Activated T-helper 1 cell treated with anti-CD3 and anti-CD28 coated beads, Interleukin-2, amount 50 U/mL, for 16 hours (primary cell): ENCODE measurements at places on chromosomes 7 and 10.

GRCh38 chr10:10872764-10873163 is 144.9 kb upstream of the CELF2 start:
- DNase-seq, result no peak

DNA sequence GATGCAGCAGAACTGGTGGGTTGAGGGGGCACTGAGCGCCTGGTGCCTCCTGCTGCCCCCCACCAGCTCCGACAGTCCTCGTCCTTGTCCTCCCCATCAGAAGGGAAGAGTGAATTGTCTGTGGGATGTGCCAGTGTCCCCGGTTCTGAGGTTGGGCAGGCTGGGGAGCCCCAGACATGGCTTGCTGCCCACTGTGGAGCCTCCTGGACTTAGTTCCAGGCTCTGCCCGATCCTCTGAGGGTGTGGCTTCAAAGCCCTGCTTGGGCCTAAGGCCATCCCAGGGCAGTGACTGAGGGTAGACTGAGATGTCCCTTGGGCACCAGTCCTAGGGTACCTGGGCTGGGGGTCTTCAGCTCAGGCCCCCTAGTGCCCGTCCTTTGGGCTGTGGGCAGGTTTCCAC is 168.8 kb downstream of the RNF216 start:
- DNase-seq, result no peak

GRCh38 chr7:151007469-151007898 is 16.7 kb downstream of the NOS3 start:
- no peak for DNase-seq

DNA sequence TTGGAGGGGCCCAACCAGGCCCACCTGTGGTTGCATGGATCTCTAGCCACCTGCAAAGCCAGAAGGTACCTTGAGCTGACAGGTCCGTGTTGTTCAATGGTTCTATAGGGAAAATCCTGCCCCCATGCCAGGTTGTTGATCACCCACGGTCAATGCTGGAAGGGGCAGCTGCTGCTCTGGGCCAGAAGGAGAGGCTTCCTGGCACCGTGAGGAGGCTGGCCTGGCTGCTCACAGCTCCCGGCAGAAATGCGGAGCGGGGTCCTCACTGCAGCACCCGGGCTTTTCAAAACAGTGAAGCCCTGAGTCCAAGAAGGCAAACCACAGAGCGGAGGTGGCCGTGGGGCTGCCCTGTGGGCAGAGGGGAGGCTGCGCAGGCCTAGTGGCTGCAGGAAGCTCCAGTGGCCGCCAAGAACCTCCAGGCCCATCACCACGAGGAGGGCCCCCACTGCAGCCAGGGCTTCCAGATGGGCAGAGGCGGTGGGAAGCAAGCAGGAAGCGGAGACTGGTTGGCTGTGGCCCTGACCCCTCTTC is 25.0 kb upstream of the GPR146 start:
- no peak for DNase-seq

GRCh38 chr7:88826222-88826621 is 30.7 kb upstream of the TEX47 start:
- no peak for DNase-seq

DNA sequence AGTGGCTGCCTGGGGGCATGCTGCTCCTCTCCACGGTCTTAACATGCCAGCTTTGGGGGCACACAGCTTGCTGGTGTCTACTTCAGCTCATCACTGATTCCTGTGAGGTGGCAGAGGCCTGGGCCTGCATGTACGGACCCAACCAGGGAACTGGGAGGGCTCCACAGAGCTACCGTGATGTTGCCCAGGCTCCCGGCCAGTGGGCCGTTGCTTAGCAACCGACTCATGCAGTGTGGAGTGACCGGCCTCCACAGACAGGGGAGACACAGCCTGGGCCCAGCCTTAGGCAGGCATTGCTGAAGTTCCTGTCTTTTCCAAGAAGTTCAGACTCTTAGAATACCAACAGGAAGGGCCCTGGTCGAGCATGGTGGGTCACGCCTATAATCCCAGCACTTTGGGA is 25.8 kb upstream of the SH2B2 start:
- DNase-seq, result no peak

GRCh38 chr7:28149291-28150101 is 31.1 kb downstream of the JAZF1 start:
- DNase-seq, result no peak

GRCh38 chr10:74766501-74766900 is 59.9 kb upstream of the KAT6B start:
- DNase-seq, result no peak

DNA sequence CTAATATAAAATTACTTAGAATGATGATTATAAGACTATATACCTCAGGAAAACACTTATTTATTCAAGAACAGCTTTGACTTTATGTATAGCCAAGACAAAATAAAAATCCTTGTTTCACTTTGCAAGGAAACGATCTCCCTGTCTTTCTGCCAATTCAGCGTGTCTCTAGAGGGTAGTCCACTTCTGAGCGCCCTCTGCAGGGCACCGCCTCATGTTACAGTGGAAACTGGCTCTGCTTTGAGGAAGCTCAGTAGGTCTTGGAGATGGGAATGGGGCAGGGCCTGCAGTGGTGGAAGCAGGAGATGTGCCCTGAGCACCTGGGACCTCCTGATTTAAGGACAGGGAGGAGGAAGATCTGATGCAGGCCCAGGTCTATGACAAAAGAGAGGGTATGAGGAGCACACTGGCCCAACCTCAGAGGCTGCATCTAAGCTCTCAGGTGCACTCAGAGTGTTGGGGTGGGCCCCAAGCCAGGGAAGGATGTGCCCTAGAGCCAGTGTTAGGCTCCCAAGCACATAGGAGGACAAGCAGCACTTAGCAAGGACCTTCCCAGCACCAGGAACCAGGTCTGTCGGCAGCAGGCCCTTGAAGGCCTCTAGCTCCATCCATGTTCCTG is 481.0 kb downstream of the TNS3 start:
- DNase-seq, result no peak

- no peak for DNase-seq
Observed at GRCh38 chr7:124724507-124725192, 40.9 kb downstream of the GPR37 start.

- no peak for DNase-seq
Observed at GRCh38 chr7:29086545-29086944, 59.8 kb downstream of the CPVL start.

GRCh38 chr7:135454060-135454459 is 55.8 kb downstream of the CNOT4 start:
- no peak for DNase-seq

DNA sequence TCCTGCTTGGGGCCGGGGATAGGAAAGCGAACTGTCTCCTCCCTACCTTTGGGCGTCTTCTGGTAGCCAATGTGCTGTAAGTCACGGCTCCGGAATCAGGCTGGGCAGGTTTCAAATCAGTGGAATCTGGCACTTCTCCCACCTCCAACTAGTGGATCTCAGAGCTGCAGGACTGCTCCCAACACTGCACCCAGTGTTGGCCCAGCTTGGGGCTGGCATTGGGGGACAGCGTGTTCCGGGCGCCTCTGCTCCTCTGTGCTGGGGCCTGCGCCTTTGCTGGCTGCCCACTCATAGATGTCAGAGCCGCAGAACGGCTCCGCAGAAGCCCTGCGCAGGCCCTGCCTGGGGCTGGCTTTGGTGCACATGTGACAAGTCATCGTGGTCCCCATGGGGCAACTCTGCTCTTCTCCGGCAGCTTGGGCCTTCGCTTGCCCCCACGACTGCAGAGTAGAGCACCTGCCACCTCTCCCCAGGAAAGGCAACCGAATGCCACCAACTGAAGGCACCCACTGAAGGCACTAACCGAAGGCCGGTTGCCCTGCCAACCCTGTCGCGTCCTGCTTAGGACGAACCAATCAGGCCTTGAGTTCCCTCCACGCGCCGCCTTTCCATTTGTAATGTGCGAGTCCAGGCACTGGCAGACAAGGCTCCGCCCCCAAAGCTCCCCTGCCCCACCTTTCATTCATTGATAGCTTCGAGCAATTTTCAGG is 85.5 kb upstream of the ABI1 start:
- DNase-seq, result no peak

DNA sequence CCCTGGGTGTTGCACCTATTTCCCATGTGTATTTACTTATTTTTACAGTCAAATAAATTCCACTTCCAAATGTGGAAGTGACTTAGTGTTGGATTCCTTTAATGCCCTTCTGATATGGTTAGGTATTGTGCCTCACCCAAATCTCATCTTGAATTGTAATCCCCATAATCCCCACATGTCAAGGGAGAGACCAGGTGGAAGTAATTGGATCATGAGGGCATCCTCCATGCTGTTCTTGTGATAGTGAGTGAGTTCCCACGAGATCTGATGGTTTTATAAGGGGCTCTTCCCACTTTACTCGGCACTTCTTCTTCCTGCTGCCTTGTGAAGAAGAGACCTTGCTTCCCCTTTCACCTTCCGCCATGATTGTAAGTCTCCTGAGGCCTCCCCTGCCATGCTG is 136.9 kb downstream of the SNX10 start:
- DNase-seq, result no peak

DNA sequence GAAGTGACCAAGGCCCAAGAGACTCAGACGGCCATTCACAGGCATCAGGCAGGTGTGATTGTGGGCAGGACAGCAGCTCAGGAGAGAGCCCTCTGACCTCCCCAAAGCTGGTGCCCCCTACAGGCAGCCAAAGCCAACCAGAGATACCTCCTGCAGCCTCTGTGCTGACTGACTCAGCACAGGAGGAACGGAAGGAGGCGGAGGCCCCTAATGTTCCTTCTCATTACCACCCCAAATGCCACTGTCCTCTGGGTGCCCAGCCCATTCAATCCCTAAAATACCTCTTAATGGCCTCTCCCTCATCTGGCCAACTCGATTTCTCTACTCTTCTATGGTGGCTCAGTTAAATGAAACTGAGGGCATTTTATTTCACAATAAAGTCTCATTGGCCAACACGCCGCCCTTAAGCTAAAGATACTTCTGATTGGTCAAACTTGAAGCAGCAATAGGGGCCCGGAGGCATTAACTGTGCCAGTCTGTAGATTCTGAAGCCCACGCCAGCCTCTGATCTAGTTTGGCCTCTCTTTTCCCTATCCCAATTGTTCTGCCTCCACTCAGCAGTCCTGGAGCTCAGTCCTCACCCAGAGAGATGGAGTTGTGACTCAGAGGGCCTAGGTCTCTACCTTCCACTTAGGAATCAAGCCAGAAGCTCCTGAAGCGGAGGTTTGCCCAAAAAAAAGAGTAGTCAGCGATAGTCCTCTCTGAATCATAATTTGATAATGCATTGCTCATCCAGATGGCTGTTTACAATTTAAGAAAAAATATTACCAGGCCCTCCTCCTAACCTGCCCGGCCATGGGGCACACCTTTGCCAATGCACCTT is 1.2 kb downstream of the CYREN start:
- peak; percentile 27 for DNase-seq

GRCh38 chr7:47755248-47755647 is 173.3 kb upstream of the TNS3 start:
- DNase-seq, result no peak

- DNase-seq, result no peak
Observed at GRCh38 chr10:130994191-130994590, 317.3 kb downstream of the TCERG1L start.

DNA sequence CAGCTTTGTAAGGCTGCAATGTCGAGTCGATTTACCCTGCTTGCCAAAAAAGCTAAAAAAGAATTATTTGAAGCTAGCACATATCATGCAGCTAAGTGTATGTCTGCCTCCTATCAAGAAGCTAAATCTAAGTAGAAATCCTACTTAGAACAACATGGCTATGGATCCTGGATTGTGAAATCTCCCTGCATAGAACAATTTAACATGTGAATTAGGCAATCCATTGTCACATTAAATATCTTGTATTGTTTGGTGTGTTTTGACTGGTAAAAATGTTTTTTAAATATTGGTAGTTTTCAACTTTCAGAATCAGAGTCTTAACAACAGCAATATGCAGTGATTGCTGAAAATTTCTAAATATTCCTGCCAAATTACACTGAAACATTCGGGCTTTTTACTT is 73.3 kb downstream of the SKIDA1 start:
- DNase-seq, result no peak
